Foreskin keratinocyte (primary cell): ENCODE measurements at places on chromosomes 13 and 19. TPM values are rescaled to one million over a fixed set of nuclear protein-coding genes. Genes with fewer than 3 reads are reported as not detected.

Gene ZNRF4
- not detected in 2 replicates for polyA plus RNA-seq

Gene SELENOV
- polyA plus RNA-seq = not detected in 2 replicates

Gene MAMSTR
- 2.6 and 3.8 TPM in 2 replicates for polyA plus RNA-seq

Gene CTXN1
- 5.1 and 6.4 TPM in 2 replicates for polyA plus RNA-seq

Gene CGB7
- polyA plus RNA-seq = 2.0 and 2.5 TPM in 2 replicates

Gene ZNF296
- polyA plus RNA-seq = 5.5 and 5.8 TPM in 2 replicates

Gene GJA3
- 0.01 and 0.03 TPM in 2 replicates for polyA plus RNA-seq

Gene ZNF226
- 9.4 and 10.0 TPM in 2 replicates for polyA plus RNA-seq

Gene PAN3
- 3.9 and 4.6 TPM in 2 replicates for polyA plus RNA-seq

Gene KLK15
- polyA plus RNA-seq = not detected in 2 replicates

Gene ZNF529
- 1.4 and 1.8 TPM in 2 replicates for polyA plus RNA-seq

Gene ITPKC
- polyA plus RNA-seq = 20.7 and 30.5 TPM in 2 replicates

Gene NFKBIB
- 33.2 and 33.4 TPM in 2 replicates for polyA plus RNA-seq

Gene SOX1
- polyA plus RNA-seq = not detected in 2 replicates

Gene FZR1
- 36.7 and 37.9 TPM in 2 replicates for polyA plus RNA-seq

Gene CLDN10
- polyA plus RNA-seq = not detected in 2 replicates

Gene PPP1R13L
- 182 and 227 TPM in 2 replicates for polyA plus RNA-seq

Gene FPR1
- 0.40 TPM in 1 of 2 replicates, not detected in the other for polyA plus RNA-seq
